NCI-H1417 (cell line): ENCODE measurements at places on chromosomes 7 and 10.

GRCh38 chr10:132788180-132788830, 2.4 kb upstream of the NKX6-2 start:
- no peak for DNase-seq

DNA sequence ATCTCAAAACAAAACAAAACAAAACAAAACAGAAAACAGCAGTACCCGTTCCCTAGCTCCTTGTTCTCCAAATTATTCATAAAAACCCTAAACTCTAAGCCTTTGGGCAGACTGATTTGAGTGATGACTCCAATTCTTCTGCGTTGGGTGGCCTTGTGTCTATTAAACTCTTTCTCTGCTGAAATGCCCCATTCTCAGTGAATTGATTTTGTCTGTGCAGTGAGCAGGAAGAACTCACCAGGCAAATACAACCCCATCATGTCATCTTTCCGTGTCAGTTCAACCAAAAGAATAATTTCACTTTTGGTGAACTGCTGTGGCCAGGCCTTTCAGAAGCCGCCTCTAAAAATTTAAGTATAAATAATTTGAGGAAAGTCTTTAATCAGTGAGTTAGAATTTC, 18.5 kb upstream of the TSPAN13 start:
- DNase-seq, result no peak

- DNase-seq, result no peak
Measured at GRCh38 chr7:91940171-91940570, 491 bp upstream of the AKAP9 start.

GRCh38 chr10:30553626-30554439, 75.7 kb downstream of the LYZL2 start:
- DNase-seq, result peak; percentile 5

DNA sequence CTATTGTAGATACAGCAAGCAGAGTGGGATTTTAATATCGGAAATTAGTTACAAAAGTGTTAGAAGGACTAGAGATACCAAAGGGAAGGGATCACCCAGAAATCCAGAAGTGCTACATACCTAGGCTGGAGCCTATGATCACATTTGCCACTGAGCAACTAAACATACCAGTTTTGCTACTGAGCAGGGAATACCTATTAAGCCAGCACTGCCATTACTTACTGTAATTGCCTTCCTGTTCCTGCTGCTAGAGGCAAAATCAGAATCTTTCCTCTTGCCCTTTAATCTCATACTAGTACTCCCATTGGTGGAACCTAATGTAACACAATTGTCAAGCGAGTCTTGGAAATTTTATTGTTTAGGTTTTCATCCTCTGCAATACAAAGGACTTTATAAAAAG, 121.7 kb downstream of the ATRNL1 start:
- DNase-seq, result no peak

GRCh38 chr7:69062020-69062765, 536.1 kb upstream of the AUTS2 start:
- no peak for DNase-seq

DNA sequence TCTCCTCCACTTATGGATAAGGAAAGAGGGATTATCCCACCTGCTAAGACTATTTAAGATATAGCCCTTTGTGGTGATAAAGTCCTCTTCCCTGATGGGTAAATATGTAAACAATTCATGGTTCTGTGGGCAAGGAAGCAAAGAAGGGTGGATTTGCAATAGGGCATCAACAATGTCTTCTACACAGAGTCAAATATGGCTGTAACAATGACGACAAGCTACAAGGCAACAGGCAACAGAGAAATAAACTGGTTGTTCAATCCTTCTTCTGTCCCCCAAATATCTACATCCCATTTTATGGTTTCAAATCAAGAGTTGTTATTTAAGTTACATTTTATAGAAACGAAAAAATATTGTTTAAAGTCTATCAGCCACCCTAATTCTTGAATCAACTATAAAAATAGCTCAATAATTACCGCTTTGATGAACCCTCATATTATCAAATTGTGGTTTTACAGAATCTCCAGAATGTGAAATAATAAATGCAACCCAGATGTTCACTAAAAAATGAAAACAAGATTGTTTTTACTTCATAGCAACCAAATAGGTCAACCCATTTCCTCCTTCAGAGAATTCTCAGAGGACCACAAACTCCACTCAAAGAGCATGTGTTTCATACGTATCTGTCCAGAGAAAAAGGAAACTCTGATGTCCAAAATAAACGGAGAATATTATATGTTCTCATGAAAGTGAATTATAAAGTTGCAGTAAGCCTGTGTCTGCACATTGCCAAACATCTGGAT, 13.8 kb downstream of the CYTH3 start:
- DNase-seq, result no peak

GRCh38 chr7:42274053-42274452, 37.0 kb upstream of the GLI3 start:
- DNase-seq, result no peak

DNA sequence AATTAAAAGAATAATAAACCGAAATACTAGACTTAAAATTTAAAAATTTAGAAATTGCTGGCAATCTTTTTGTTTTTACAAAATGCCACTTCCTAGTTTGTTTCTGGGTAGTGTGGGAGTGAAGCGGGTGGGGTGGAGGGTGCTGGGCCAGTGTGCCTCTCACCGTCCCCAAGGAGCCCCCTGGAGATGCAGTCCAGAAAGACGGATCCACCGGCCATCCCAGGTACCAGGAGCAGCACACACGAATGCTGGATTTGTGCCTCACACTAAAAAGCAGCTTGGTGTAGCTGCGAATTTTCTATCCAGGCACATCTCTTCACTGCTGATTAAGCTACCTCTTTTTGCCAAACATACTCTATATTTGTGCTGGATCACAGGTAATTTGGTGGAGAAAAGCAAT, 618.1 kb downstream of the DNAJB6 start:
- DNase-seq, result no peak

GRCh38 chr10:49253340-49253906, 45.5 kb upstream of the C10orf71 start:
- DNase-seq, result no peak

- DNase-seq, result no peak
Measured at GRCh38 chr7:111005445-111005844, 85.5 kb upstream of the LRRN3 start.

- DNase-seq, result no peak
Measured at GRCh38 chr10:129788215-129788614, 175.9 kb downstream of the EBF3 start.
